ENCODE measurements at places on chromosomes 2 and 18.
A peak's percentile ranks its signal among the peaks of the same experiment; 100 is the strongest.

DNA sequence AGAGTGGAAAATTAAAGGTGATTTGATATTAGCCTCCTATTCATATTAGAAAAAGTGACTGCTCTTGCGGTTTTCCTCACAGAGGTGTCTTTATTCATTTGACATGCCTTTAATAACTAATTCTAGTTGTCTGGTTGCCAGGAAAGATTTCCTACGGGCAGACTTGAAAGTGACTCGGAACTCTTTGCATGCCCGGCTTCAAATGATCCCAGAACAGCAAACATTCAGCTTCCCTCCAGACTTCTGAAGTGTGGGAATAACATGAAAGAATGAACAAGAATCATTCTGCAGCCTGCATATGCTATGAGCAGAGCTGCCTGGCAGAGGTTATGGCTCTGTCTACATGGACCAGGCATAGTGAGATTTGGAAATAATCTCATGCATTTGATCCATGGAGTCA, 89.6 kb upstream of the PKDCC start:
- DNase-seq: no peak

GRCh38 chr2:31270822-31271231, 36.9 kb downstream of the EHD3 start:
- DNase-seq: no peak

DNA sequence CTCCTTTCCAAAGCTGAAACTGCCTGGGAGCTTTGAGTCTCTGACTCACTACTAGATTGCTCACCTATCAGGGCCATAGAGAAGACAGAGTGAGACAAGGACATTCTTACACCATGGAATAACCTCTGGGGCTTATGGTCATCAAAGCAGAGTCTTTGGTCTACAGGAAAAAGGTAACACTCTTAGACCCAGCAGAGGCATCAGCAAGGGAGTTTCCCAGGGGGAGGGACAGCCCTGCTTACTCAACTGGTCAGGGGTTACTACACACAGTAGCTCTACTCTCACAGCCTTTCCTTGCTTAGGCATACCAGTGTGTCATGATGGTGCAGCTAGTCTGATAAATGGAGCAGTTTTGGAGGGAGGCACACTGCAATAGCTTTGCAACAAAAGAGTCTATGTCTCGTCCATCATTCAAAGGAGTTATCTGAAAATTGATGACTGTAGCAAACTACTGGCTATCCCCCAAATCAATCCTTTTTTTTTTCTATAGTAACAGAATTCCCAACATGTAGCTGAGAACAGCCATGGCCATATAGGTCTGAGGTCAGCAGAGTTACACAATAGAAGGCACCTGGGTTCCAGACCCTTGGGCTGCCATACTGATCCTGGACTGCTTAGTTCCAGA, 22.4 kb upstream of the CD28 start:
- peak; percentile 55 for DNase-seq

DNA sequence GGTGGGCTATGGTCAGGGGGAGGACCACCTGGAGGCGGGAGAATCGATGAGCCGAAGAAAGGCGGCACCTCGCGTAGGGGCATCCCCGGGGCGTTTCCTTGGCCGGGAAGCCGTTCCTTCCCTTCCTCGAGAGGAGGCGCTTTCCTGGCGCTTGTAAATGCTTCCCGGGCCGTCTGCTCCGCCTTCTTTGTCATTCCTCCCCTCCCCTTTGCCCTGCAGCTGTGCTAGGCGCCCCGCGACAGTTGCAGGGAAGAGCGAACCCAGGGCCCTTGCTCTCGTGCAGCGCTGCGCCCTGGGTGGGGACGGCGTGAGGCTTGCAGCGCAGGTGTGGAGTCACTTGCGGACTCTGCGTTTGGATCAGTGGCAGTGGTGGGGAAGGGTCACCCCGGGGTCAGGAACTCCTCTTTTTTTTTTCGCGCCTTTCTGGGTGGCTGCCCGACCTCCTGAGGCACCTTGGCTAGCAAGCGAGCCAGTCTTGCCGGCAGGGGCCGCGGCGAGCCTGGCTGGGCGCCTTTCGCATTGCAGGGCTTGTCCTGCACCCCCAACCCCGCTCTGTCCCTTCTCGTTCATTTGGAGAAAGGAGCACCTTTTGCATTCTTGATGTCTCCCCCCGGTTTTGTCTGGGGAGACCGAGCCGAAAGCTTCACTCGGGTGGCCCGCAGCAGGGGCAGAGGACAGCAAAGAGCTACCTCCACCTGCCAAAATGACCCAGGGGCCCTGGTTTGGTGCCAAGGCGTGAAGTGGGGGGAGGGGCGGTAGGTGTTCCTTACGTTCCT, 858 bp downstream of the KCNS3 start:
- DNase-seq: no peak

GRCh38 chr2:25483607-25484266, 142.0 kb upstream of the DNMT3A start:
- no peak for DNase-seq

DNA sequence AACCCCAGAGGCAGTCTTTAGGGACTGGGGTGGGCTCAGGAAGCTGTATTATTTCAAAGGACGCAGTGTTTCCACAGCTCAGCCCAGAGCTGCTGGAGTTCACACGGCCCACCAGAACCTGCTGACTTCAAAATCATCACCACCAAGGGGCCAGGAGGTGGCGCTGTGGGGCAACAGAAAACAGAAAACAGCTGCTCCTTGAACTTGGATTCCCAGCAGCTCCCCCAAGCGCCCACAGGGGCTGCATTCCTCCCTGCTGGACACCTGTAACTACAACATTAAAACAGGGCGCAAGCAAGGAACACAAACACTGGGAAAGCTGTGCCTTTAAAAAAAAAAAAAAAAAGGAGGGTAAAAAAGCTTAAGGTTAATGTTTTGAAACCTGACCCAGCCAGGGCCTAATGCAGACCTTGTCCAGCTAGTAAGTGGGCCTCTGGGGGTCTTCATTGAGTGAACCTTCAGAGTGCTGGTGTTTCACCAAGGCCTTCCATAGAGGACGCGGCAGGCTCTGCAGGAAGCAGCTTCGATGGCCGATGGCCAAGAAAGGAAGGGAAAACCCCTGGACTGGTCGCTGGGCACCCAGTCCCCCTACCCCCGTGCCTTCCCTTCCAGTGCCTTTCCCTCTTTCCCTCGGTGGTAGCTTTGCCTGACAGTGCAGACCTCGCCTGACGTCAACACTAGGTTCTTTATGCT, 25.9 kb downstream of the MLPH start:
- DNase-seq: peak; percentile 71

DNA sequence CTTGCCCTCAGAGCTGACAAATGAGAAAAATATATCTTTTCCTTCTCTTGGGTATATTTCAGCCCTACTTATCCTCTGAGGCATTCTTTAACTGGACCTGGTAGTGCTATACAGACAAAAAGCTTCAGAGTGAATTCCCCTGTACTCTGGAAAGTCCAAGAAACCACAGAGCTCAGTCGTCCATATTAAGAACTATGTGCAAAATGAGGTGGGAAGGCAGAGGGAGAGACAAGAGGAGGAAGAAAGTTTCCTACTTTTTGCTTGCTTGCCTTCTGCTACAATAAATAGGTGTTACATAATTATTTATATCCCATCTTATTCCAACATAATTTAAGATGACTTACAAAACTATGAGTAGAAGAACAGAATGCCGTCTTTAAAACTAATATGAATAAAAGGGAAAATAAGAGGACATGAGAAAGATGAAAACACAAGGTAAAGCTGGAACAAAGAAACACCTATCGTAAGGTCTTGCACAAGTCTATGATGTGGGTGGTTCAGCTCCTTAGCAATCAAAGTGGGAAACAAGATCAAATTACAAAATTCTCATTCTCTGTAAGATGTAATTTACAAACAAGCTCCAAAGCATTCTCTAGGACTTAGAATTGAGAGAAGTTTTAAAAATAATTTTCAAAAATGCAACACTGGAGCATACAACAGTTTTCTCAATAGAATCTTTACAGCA, 97.9 kb downstream of the BAZ2B start:
- DNase-seq: no peak

DNA sequence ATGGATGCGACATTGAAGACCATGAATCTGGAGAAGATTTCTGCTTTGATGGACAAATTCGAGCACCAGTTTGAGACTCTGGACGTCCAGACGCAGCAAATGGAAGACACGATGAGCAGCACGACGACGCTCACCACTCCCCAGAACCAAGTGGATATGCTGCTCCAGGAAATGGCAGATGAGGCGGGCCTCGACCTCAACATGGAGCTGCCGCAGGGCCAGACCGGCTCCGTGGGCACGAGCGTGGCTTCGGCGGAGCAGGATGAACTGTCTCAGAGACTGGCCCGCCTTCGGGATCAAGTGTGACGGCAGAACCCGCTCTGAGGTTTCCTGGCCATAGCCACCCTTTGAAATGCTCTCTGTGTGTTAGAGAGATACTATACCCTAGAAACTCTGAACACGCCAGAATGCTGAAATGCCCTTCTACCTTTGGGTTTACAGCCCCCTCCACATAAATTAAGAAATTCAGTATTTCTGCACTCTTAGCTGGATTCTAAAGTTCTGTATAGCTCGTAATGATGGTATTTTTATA, 659 bp downstream of the CHMP1B start:
- DNase-seq: no peak

GRCh38 chr18:24731158-24731557, 270.7 kb downstream of the HRH4 start:
- DNase-seq: no peak
